Renal cortical epithelial cell (primary cell): ENCODE measurements at places on chromosomes 4 and X. TPM values are rescaled to one million over a fixed set of nuclear protein-coding genes. Genes with fewer than 3 reads are reported as not detected.

- DNase-seq = no peak
Measured at GRCh38 chr4:17688011-17688441, 73.6 kb downstream of the MED28 start.

The DUSP9 gene
- 1.1 TPM in 1 of 2 replicates, not detected in the other for total RNA-seq

DNA sequence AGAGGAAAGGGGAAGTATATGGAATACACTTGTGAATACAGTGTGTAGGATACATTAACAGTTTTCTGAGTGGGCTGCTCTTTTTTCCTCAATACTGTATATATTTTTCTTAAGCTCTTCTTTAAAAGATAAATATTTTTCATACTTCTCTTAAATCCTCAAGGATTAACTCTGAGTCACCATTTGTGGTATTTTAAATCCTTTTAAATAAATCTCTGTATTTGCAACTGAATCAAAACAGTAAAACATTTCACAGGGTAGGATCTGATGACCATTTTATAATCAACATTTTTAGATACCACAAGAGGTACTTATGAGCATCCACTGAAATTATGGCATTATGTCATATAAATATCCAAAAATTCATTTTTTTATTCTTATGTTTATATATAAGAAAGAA, 87.6 kb downstream of the GAB1 start:
- no peak for DNase-seq

DNA sequence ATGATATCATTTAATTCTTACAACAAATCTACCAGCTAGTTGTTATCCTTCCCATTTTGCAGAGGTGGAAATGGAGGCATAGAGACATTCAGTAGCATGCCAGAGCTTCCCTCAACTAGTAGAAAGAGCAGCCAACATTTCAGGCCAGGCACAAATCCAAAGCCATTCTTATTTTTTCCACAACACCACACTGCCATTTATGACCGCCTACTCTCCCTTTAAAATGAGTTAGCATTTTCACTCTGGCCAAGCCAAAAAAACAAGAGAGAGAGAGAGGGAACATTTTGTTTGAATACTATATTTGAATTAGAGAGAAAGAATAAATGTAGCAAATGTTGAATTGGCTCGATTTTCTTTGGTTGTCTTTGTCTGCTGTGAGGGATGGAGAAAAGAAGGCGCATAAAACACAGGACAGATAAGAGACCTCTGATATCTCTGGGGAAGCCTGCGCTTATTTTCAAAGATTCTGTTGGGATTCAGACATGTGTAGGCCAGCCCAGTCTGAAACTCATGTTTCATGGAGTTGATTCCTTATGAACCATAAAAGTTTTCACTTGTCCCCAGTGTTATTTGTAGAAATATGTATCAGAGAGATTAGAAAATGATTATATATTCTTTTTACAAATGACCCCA, 265.7 kb downstream of the RAB28 start:
- DNase-seq = no peak

The NWD2 gene
- not detected in 2 replicates for total RNA-seq

The GAGE13 gene
- not detected in 2 replicates for total RNA-seq

DNA sequence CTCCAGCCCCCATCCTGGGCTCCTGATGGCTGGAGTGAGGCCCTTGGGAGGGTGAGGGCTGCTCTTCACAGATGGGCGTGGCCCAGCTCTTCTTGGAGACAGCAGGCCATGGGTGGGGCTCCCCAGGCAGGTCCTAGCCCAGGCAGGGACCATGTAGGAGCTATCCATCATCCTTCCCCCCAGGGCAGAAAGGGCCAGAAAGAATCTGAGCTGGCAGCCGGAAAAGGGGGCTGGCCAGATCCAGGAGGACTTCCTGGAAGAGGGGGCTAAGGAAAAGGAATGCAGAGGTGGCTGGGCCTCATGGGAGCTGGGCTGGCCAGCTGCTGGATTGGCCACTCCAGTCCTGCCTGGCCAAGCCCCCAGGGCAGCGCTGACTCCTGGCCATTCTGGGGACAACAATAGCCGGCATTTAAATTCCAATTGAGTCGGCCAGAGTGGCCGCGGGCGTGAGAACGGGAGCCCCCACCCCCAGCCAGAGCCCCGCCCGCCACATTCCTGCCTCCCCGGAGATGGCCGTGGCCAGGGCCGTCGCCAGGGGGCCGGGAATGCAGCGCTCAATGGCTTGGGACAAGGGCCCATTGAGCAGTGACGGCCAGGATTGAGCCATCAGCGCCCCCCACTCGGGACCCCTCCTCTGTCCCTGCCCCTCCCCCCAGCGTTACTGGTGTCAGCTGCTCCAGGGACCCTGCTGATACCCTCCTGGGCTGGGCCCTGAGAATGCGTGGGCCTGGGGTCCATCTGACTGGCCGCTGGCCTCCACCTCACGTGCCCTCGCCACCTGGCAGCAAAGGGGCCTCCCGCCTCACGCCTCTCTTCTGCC, 15.1 kb upstream of the FGFR3 start:
- peak; percentile 68 for DNase-seq

GRCh38 chr4:55051532-55051931, 73.9 kb downstream of the KDR start:
- DNase-seq = no peak

- no peak for DNase-seq
Measured at GRCh38 chr4:128455480-128455879, 167.9 kb upstream of the PGRMC2 start.

The SMIM31 gene
- total RNA-seq = 0.05 TPM in 1 of 2 replicates, not detected in the other

DNA sequence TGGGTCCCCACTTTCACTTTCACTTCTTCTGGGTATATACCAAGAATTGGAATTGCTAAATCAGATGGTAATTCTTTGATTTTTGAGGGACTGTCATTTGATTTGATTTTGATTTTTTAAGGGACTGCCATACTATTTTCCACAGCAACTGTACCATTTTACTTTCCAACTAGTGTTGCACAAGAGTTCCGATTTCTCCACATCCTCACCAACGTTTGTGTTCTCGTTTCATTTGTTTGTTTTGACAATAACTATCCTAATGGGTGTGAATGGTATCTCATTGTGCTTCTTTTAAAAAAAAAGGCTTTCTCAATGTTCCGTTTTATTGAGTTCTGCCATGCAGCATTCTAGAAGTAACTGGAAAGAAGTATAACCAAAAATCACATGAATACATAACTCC, 62.6 kb downstream of the C4orf46 start:
- DNase-seq = no peak

- DNase-seq = no peak
Measured at GRCh38 chr4:25862411-25863346, at the start of gene SEL1L3. Gene SEL1L3, minus strand, starts transcription at chr4:25862988. Its CDS starts 152 bp downstream, at chr4:25862836.

DNA sequence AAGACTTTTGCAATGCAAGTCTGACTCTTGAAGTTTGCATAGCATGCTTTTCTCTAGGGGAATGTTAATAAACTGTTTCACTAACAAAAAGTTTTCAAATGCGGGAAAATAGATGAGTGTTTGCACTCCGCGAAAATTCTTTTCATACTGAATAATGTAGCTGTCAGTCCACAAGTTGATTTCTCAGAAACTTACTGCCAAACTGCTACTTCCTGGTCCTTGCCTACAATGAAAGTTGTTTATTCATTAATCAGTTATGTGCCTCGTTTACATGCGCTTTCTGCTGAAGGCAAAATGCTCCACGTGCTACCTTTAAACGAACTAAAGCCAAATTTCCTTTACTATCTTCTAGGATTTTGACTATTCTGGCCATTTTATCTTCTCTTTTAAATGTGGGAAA, 166.2 kb downstream of the MAGEB17 start:
- DNase-seq = peak; percentile 62

The RBM47 gene
- 82.5 and 196 TPM in 2 replicates for total RNA-seq

The KANTR gene
- 3.0 and 9.2 TPM in 2 replicates for total RNA-seq

The XAGE2 gene
- not detected in 2 replicates for total RNA-seq

The FANCB gene
- total RNA-seq = 2.0 and 4.5 TPM in 2 replicates

The WDFY3 gene
- 42.9 and 196 TPM in 2 replicates for total RNA-seq

DNA sequence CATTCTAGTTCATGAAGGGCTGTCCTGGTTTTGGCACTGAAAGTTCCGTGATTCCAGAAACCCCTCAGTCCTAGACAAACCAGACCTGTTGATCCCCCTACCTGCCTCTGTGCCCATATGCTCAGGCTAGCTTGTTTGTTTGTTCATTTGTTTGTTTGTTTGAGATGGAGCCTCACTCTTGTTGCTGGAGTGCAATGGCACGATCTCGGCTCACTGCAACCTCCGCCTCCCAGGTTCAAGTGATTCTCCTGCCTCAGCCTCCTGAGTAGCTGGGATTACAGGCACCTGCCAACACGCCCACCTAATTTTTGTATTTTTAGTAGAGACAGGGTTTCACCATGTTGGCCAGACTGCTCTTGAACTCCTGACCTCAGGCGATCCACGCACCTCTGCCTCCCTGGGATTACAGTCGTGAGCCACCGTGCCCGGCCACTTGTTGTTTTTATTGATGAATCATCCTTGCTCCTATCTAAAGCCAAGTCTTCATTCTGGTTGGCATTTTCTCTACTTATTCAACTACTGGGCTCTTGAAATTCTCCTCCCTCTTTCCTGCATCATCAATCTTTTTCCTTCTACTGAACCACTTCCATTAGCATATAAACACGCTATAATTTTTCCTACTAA, 86.3 kb upstream of the BMP2K start:
- DNase-seq = no peak

The NLGN4X gene
- total RNA-seq = under 0.01 and 0.94 TPM in 2 replicates

GRCh38 chrX:37662181-37662580, 23.4 kb upstream of the XK start:
- DNase-seq = no peak

GRCh38 chrX:70672326-70672725, 227.7 kb downstream of the DLG3 start:
- DNase-seq = no peak

The ADGRG4 gene
- total RNA-seq = under 0.01 TPM in 1 of 2 replicates, not detected in the other

The PNCK gene
- total RNA-seq = 0.75 TPM in 1 of 2 replicates, not detected in the other

GRCh38 chr4:73620115-73620792, at the start of gene RASSF6:
Gene RASSF6, minus strand, starts transcription at chr4:73620436. Its CDS starts 8,641 bp downstream, at chr4:73611795.
- DNase-seq = peak; percentile 97

The SATL1 gene
- not detected in 2 replicates for total RNA-seq

GRCh38 chrX:85024562-85024961, 20.9 kb downstream of the APOOL start:
- no peak for DNase-seq

The STOX2 gene
- 4.5 and 16.4 TPM in 2 replicates for total RNA-seq

The MGST2 gene
- total RNA-seq = 27.0 and 48.1 TPM in 2 replicates

The FUNDC1 gene
- total RNA-seq = 21.9 and 26.4 TPM in 2 replicates

The MAGED4B gene
- 16.1 and 55.3 TPM in 2 replicates for total RNA-seq

DNA sequence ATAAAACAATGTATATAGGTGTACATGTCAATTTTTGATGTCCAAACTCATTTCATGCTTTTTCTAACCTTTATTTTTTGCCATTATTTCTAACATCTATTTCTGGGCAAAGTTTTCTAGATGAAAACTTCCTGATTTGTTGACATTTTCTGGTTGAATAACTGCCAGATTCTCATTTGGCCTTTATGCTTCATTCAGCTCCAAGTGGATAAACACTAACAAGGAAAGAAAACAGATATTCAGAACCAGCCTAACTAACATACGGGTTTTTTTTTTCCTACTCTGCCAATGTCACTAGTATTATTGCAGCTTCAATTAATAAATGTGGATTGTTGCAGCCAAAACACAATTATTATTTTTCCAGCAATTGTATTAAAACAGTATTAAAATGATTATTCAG, 50.9 kb upstream of the RAP1GDS1 start:
- DNase-seq = peak; percentile 21

The EFHC2 gene
- 0.17 and 3.2 TPM in 2 replicates for total RNA-seq

DNA sequence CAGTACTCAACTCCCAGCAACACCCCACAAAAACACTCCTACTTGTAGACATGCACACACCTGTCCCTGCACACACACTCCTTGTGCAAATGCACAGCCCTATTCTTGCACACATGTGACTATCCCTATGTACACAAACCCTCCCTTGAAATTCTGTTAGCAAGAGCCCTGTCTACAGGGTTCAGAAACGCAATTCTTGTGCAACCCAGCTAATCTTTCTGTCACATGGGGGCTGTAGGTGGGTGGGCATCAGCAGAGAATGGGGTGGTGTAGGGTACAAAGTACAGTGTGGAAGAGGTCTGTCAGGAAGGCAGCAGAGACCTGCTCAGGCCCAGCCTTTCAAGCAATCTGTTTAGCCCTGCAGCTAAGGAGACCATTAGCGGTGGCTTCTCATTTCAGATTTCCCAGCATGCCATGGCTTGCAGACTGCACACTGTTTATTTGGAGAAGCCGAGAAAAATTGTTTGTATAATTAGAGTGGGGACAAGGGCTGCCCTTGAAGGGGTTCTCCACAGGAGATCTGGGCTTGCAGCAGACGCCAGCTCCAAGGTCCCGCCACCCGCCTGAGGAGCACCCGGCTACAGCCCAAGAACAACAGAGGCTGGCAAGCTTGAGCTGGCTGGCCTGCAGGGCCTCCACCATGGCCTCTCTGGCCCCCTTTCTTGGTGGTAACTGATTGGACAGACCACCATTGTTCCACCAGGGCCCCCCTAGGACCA, 144.0 kb upstream of the PJA1 start:
- DNase-seq = no peak

GRCh38 chrX:110086916-110087484, 84.1 kb downstream of the TMEM164 start:
- DNase-seq = peak; percentile 92

The LONRF3 gene
- total RNA-seq = 7.2 and 10.4 TPM in 2 replicates

DNA sequence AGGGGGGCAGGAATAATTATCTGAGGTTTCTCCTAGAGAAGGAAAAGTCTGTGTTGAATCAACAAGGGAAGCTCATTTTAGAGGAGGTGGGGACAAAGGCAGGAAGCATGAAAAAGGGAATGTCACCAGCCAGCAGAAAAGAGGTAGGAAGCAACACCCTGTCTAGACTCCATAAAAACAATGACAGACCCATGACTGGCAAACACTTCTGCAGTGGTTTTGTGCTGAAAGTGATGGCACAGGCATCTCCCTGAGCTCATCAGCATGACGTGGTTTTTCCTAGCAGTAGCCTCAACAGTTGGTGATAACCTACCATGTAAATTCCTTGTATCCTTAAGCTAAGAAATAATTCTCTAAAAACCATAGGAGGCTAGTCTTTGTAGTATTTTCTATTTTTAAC, 110.7 kb upstream of the GALNT7 start:
- no peak for DNase-seq

DNA sequence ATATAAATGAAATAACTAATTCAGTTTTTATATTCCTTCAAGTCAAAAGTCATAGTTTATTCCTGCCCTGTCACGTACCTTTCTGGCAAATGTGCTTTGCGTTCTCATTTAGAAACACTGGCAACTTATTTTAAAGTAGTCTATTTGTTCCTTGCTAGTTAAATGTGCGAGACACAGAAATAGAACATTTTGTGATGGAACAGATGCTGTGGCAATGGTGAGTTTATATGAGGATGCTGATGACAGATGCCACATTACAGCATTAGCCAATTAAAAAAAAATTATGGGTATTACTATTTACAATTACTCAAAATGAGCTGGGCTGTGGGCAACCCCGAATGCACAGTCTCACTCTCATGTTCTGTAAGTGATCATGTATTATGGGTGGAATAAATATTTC, 26.1 kb upstream of the EPHA5 start:
- no peak for DNase-seq
